ENCODE measurements at places on chromosomes 16 and 17.

DNA sequence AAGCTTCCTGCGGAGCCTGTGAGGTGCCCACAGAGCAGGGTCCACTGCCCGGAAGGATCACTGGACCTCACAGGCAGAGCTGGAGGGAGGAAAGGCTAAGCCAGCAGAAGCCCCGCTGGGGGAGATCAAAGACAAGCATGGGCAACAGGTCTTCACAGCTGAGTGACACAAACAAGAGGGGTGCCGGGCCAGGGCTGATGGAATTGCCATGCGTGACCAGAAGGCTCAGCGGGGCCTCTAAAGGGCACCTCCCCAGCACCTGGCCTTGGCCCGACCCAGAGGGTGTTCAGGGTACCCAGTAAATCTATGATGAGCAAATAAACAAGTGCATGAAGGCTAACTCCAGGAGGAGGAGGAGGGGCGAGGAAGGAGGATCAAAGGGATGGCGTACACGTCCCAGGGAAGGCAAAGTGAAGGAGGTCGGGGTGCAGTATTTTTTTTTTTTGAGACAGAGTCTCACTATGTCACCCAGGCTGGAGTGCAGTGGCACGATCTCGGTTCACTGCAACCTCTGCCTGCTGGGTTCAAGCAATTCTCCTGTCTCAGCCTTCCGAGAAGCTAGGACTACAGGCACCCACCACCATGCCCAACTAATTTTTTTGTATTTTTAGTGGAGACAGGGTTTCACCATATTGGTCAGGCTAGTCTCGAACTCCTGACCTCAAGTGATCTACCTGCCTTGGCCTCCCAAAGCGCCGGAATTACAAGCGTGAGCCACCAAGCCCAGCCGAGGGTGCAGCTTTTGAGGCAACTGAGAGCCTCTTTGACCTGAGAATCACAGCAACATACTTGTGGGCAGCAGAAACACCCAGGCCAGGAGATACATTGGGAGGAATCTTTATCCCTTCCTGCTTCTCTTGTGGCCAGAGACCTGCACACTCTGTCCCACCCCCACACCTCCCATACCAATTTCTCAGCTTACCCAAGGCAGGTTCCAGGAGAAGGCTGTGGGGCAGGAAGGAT lies 16.1 kb upstream of the EXOC7 start:
- no peak for DNase-seq

DNA sequence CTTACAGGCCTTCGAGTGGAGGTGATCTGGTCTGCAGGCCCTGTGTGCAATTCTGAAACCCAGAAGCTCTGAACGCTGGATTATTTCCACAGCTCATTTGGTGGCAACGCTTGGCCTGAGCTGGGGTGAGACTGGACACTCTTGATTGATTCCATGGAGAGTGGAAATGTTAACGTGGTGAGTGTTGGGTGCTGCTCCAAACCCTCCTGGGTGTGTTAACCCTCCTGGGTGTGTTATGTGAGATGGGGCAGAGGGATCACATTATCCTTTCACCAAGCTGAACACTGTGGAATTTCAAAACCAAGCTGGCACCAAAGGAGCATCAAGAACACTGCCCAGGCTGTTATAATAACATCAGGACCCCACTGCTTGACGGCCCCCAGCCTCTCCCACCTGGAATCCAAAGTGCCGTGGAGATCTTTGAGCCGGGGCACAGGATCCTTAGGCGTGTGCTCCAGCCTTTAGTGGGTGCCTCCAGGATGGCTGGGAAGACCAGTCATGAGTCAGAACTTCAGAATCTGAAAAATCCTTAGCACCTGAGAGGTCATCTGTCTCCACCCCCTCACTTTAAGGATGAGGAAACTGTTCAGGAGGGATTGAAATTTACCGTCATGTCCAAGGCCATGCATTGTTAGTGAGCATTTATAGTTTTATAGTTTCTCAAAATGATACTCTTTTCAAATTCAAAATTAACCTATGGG lies 75.0 kb downstream of the RPTOR start:
- DNase-seq, result no peak

DNA sequence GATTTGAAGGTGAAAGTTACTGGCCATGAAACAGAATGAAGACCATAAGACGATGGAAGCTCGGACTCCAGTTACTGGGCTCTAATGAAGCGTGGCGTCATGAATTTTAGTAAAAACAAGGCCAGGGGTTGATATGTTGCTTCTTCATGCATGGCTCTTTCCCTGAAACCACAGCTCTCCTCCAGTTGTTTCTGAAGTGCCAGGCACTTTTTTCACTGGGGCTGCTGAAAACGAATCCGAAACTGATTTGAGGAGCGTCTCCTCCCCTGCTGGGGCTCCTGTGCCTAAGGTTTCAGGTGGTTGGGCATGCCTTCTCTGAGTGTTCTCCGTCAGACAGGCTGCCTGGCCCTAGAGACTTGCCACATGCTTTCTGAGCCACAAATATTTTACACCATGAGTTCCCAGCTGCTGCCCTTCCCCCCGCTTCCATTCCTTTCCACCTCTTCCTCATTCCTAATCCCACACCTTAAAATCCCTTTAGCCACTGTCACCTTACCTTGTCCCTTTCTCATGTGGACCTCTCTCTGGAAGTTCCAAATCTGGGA lies 3.7 kb upstream of the MYL4 start:
- no peak for DNase-seq

GRCh38 chr17:70771804-70772386 lies 602.6 kb downstream of the KCNJ2 start:
- no peak for DNase-seq

DNA sequence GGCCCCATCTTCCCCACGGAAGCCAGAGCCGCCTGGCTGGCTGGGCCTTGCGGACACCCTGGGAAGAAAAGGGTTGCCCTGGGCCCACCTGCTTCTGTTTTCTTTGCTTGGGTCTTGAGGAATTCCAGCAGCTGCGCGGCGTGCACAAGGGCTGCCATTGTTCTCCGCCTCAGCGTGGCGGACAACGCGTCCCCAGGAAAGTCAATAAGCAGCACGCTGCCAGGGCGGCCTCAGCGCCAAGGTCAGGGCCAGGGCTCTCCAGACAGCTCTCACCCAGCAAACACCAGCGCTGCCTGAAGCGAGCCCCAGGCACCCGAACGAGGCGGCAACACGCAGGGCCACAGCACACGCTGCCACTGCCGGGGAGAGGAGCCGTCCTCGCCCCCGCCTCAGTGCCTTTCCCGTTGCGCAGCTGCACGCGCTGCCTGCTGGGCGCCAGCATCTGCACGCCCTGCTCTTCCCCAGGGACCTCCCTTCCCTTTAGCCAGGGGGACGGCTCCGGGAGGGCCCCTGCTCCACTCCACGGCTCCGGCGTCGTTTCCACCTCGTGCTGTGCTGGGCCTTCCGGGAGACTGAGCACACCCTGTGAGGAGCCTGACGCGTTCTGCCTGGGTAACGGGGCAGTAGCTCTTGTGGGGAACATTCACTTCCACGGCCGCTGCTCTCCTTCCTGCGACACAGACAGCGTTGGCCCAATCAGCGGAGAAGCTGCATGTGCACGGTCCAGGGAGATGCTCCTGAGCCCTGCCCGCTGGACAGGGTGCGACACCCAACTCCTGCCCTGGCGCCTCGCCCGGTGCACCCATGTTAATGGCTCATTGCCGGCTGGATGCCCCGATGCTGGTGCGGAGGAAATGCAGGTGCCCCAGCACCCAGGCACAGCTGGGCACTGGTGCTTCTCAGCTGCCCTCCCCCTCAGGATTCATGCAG lies 57.8 kb downstream of the LMF1 start:
- no peak for DNase-seq

GRCh38 chr17:40841246-40841645 lies 18.8 kb upstream of the KRT10 start:
- DNase-seq, result no peak

DNA sequence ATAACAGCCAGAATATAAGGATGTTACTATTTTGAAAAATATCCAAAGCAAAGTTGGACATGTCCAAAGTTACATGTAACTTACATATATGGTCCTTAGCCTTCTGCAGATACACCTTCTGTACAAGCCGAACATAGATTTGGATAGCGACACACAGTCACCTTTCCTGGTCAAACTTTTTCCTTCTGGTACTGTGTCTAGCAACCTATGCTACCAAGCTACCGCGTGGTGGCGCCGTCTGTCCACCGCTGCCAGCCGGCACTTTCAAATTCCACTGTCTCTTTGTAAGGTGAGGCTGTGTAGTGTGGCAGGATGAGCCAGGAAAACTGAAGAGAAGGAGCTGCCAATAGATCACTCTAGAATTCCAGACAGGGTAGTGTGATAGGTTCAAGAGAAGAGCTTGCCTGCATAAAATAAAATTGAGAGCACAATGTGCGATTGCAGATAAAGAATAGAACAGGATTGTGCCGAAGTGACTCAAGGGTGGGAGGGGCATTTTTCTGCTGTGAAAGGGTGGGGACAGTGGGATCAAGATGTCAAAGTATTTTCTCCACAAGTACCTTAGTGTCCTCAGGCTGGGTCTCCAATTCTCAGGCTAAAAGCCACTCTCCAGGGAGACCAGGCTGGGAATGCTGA lies 366.9 kb downstream of the SLC39A11 start:
- DNase-seq, result peak; percentile 28

DNA sequence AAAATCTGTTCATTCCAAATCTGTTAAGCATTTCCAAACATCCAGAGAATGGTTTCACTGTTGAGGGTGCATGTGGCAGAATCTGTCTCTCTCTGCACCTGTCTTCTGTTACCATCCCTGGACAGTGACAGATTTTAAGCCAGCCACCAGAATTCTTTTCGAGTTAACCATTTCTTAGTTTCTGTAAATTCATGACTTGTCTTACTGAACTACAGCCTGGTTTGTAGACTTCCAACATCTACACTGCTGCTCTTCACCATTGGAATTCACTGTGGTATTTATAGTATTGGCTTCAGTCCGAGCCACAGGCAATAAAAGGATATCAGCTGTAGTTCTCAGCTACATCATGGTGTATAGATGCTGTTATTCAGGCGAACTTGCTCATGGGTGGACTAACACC lies 47.6 kb downstream of the GOSR1 start:
- DNase-seq, result no peak

- DNase-seq, result no peak
Observed at GRCh38 chr16:73285436-73286201, 237.7 kb upstream of the ZFHX3 start.

- DNase-seq, result no peak
Observed at GRCh38 chr17:82097184-82097918, 685 bp downstream of the FASN start.

DNA sequence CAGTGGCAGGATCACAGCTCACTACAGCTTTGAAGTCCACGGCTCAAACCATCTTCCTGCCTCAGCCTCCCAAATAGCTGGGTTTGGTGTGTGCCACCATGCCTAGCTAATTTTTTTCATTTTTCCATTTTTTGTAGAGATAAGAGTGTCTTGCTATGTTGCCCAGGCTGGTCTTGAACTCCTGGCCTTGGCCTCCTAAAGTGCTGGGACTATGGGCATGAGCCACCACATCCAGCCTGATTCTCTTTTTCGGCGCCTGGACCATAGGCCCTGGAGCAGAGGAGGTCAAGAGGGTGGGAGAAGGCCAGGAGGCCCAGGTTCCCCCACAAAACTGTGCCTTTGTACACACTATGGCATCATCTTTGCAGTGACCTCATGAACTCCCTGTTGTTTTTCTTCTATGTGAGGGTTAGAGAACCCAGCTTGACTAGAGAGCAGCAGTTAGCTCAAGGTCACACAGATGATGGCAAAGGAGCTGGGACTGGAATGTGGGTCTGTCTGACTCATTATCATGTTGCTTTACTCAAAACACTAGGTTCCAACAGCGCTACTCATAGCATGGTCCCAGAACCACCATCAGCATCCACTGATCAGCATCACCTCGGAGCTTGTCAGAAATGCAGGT lies 16.3 kb downstream of the SCN4A start:
- no peak for DNase-seq

DNA sequence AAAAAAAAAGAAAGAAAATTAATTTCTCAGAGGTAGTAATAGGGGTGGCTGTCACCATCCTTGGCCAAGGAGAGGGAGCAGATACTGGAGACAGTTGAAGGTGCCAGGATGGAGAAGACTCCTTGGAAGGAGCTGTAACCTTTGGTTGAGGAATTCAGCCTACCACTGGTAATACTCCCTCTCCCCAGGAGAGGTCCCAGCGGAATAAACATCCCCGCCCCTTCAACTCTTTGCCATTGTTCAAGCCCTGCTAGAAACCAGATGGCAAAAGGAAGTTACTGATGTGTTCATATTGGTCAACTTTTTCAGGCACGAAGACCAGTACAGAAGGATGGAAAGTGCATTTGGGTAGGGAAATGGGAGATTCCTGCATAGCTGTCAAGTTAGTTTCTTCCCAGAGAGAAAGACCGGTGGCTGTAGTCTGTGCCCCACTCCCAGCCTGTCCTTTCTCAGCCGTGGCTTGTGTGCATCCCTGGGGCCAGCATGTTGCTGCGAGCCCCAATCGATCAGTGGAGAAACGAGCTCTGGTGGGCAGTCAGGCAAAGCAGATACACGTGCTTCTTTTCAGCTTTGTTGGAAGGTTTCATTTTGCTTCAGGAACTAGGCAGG lies 612.1 kb downstream of the MAF start:
- no peak for DNase-seq

GRCh38 chr17:63116967-63117830 lies 151.2 kb downstream of the TANC2 start:
- DNase-seq, result no peak

- DNase-seq, result no peak
Observed at GRCh38 chr17:82898976-82899514, 59.2 kb upstream of the ZNF750 start.

- no peak for DNase-seq
Observed at GRCh38 chr16:55954906-55955305, 79.7 kb upstream of the CES5A start.

- DNase-seq, result no peak
Observed at GRCh38 chr17:61314368-61315078, 85.1 kb upstream of the TBX2 start.

DNA sequence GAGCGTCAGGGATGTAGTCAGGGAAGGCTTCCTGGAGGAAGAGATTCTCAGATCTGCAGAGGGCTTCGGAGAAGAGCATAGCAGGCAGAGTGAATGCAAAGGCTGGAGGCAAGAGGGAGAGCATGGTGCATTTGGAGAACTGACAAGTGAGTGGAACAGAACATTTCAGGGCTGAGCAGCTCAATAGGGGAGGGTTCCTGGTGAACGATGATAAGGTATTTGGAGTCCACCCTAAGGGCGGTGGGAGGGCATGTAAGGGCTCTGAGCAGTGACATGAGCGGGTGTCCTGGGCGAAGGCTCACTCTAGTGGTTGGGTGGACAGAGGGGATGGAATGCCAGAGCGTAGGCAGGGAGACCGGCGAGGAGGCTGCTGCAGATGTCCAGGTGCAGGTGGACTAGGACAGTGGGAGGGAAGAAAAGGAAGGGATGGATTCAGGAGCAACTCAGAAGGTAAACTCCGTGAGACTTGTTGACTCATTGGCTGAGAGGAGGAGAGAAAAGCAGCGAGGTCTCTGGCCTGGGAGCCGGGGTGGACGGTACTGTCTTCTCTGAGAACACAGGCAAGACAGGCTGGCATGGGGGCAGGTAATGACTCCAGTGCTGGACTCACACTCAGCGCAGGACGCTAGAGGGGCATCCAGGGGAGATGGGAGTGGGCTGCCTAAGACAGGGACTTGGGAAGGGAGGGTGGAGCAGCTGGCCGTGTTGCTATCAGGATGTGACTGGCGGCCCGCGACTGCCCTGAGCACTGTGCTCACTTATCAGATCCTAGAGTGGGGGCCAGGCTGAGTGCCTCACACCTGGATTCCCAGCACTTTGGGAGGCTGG lies 1.4 kb upstream of the PITPNA start:
- no peak for DNase-seq
